ENCODE measurements at places on chromosomes 6 and 20.

DNA sequence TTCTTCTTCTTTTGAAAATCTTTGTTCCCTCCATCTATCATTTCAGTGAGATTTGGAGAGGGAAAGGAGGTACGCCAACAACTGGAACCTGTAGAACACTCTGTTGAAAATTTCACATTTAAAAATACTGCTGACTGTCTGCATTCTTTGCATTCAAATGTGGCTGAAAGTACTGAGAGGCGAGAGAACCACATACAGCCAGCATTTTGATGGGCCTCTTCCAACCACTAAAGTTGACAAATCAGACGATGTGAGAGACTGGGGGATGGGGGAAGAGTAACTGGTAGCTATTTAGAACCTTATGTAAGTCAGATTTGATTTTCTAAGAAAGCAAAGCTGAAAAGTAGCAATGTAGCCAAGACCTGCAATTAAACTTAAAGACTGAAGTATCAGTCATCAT lies 77.5 kb downstream of the FKBP5 start:
- no peak for DNase-seq

DNA sequence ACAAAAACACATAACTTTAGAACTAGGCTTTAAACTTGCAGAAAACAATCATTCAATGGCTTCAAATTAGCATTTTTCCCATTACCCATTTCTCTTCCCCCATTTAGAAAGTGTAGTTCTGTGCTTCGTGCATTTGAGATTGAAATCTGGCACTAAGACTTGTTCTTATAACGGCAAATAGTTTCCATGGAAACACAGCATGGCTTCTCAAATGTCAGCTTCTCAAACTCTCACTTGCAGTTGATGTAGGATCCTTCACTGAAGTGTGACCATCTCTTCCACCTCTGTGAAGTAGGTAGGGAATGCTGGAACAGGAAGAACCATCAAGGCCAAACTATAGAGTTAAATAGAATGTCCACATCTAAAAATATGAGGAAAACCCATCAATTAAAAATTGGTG lies 52.2 kb downstream of the MANEA start:
- DNase-seq: no peak

DNA sequence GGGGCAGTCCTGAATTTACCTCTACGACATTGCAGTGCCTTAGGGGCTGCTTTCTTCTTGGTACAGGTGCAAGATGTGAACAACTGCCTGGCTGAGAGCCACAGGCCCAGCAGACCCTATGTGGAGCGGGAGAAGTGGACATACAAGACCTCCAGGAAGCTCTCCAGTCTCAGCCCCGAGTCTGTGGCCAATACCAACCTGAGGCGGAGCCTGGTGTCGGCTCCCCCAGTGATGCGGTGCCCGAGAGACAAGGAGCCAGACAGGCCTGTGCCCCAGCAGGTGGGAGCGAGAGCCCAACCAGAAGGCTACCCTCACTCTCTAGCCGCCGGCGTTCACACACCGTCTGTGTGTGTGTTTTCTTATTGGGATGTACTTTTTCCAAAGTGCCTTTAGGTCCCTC lies 59.6 kb downstream of the EFCAB8 start:
- no peak for DNase-seq

GRCh38 chr20:5511930-5512329 lies 195.2 kb upstream of the PROKR2 start:
- no peak for DNase-seq

GRCh38 chr6:160734627-160735026 lies 32.6 kb downstream of the PLG start:
- no peak for DNase-seq

GRCh38 chr20:21781446-21782075 lies 76.1 kb downstream of the PAX1 start:
- no peak for DNase-seq

- no peak for DNase-seq
Observed at GRCh38 chr6:150844371-150844770, 21.1 kb upstream of the MTHFD1L start.

DNA sequence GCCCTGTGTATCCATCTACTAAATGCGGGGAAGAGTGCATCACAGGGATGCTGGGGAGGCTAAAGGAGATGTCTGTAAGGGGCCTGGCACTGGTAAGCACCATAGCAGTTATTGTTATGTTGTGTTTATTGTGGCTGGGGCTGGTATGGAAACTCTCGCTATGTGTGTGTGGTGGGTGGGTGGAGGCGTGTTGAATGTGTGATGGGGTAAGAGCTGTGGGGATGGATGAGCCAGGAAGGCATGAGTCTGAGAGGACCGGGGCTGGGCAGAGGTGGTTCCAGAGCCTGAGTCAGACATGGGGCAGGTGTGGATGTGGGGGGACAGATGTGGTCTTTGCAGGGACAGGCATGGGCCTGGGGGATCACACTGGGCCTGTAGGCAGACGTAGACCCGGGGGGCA lies 88.1 kb downstream of the GRM4 start:
- no peak for DNase-seq

GRCh38 chr6:98838032-98838431 lies 3.7 kb downstream of the POU3F2 start:
- no peak for DNase-seq

DNA sequence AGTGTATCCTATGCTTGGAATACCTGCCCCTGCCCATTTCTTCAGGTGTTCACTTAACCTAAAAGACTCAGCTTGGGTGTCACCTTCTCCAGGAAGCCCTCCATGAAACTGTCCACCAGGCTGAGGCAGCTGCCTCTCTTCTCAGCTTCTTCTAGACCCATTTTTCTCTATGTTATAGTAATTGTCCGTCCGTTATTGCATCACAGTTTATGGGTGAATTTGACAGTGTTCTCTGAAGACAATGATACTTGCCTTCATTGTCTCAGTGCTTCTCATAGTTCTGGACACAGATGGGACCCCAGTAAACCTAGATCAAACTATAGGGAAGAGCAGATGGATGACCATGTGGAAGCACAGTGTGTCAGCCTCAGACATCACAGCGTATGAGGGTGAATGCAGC lies 238.0 kb upstream of the MOCS1 start:
- no peak for DNase-seq

- no peak for DNase-seq
Observed at GRCh38 chr6:170247178-170247701, 43.6 kb downstream of the DLL1 start.

GRCh38 chr6:39808964-39809363 lies 16.8 kb downstream of the DAAM2 start:
- DNase-seq: no peak

GRCh38 chr20:20568604-20569205 lies 143.7 kb downstream of the RALGAPA2 start:
- DNase-seq: no peak
